ENCODE measurements at places on chromosomes 3 and 15. TPM values are rescaled to one million over a fixed set of nuclear protein-coding genes. Genes with fewer than 3 reads are reported as not detected.

DNA sequence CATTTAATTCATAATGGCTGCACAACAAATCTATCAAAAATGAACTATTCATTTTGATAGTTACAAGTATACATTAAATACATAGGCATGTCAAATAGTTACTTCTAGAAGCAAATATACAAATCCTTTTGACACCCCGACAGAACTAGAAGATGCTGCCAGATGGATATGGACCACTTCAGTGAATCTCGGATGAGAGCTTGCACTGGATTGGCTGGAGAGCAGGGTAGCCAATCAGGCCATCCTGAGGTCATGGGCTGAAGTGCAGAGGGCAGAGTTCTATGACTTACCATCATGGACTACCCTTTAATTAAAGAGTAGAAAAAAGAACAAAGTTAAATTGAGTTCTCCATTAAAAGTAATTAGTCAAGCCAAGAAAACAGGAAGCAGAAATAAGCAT is 8.3 kb downstream of the CCNL1 start:
- no peak for DNase-seq

- no peak for DNase-seq
Observed at GRCh38 chr3:123793425-123793824, 90.7 kb downstream of the MYLK start.

DNA sequence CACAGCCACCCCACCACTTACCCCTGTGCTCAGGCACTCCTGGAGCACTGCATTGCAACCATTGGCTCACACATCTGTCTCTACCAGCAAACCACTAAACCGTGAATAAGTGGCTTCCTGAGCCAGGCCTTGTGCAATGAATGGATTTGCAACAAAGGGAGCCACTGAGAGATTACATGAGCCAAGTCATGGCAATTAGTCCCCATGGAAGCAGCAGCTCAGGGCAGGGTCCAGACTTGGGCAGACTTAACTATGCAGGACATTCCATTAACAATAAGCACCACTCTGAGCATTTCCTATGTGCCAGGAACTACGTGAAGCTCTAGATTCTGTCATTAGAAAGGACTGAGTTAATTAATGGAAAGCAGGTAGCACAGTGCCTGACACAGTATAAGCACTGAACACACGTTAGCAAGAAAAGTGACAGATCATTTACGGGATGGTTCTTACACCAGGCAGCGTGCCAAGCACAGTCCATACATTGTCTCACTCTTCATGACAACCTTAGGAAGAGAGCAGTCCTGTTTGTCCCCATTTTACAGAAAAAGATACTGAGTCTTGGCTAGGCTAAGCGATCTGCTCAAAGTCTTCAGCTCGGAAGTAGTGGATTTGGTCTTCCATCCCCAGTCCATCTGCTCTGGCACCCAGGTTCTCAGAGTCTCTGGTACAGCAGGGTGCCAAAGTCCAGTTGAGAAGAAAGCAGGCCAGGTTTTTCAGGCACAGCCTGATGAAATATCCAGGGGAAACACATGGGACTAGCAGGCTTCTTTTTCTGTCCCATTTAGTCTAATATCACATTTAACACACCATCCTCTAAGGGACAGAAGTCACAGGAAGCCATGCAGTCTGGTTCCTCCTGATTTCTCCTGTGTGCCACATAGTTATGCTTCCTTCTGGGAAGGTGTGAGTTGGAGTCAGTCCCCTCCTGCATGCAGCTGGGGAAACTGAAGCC is 44.1 kb downstream of the LIPC start:
- no peak for DNase-seq

Gene APOD
- 92.5 TPM for total RNA-seq

Gene CYP1A2
- total RNA-seq = not detected

Gene SNRPA1
- 26.8 TPM for total RNA-seq

Gene SLC51B
- total RNA-seq = not detected

Data from left ventricle myocardium inferior (tissue), 1 donor.